ENCODE measurements at places on chromosomes 6 and 20. TPM values are rescaled to one million over a fixed set of nuclear protein-coding genes. Genes with fewer than 3 reads are reported as not detected.

DNA sequence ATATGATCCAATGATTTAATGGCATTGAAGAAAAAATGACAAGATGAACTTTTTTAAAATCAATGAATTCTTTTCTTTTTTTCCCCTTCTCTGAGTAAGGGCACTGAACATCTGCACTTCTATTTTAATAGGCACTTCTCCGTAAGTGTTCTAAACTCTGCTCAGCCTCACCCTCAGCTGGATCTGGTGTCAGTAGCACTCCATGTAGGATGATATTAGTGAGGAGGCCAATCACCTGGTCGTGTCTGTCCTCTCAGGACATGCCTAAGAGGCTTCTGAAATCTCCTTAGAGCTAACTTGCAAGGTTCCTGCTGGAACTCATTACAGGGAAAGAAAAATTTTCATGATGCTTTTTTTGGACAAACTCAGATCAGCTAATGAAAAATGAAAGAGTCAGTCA lies 148.6 kb upstream of the MLIP start:
- DNase-seq, result no peak

GRCh38 chr20:34311118-34312023 lies 8.2 kb upstream of the AHCY start:
- DNase-seq, result no peak

The CD93 gene
- 180 TPM for polyA plus RNA-seq

The JARID2 gene
- polyA plus RNA-seq, result 2.6 TPM

GRCh38 chr20:17933711-17934110 lies 34.9 kb downstream of the SNX5 start:
- DNase-seq, result no peak

The C2 gene
- not detected for polyA plus RNA-seq

GRCh38 chr6:160132297-160132637 lies 10.7 kb downstream of the SLC22A1 start:
- no peak for DNase-seq

DNA sequence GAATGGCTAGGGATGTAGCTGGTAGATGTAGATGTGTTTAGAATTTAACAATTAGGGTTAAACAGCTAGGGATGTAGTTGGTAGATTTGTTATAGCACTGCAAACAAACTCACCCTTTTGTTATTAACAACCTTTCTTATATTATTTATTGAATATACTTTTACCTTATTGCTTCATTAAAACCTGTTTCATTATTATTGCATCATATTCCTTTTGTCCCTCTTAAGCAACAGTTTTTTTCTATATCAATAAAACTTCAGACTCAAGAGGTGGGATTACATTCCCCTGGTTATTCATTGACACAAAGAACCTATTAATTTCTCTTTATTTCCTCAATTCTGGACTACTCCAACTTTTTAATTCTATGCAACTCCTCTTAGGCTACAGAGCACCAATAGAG lies 661.2 kb downstream of the EYS start:
- no peak for DNase-seq

- no peak for DNase-seq
These were observed 31.6 kb downstream of the GJA10 start for GRCh38 chr6:89925826-89926225.

The ARG1 gene
- not detected for polyA plus RNA-seq

- peak; percentile 85 for DNase-seq
These were observed 53.9 kb upstream of the LAMP5 start for GRCh38 chr20:9460518-9460917.

- DNase-seq, result no peak
These were observed 68.0 kb downstream of the DOK5 start for GRCh38 chr20:54543369-54543768.

The TXLNB gene
- 0.03 TPM for polyA plus RNA-seq

DNA sequence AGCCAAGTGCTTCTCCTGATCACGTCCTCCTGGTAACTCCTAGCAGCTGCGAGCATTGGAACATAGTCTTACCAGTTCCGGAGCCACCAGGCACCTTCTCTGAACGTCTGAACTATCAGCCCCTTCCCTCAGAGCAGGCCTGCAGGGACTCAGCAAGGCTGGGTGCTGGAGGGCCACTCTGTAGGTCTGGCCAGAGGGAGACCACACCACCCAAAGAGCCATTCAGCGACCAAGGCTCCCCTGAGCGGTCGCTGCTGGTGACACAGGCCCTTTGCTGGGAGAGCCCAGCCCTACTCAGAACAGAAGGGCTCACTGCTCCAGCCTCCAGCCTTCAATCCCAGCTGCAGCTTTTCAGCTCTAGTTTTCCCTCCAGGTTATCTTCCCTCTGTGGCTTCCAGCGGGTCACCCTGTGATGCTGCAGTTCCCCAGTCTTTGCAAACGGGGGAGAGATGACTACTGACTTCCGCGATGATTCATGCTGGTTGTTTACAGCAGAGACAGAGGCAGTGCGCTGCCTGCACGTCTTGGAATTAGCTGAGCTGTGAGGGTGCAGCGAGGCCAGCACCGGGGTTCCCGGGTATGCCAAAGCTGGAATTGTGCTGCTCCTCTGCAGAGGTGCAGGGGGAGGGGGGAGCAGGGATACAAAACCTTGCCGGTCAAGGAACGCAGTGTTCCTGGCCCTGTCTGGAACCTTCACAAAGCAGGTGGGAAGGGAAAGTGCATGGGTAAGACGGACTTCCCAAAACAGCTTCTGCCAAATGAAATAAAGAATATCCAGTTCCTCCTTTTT lies 161.4 kb downstream of the LY86 start:
- peak; percentile 15 for DNase-seq

The PLAGL1 gene
- polyA plus RNA-seq, result 23.1 TPM

The TRIM31 gene
- polyA plus RNA-seq, result not detected

The CNR1 gene
- not detected for polyA plus RNA-seq

DNA sequence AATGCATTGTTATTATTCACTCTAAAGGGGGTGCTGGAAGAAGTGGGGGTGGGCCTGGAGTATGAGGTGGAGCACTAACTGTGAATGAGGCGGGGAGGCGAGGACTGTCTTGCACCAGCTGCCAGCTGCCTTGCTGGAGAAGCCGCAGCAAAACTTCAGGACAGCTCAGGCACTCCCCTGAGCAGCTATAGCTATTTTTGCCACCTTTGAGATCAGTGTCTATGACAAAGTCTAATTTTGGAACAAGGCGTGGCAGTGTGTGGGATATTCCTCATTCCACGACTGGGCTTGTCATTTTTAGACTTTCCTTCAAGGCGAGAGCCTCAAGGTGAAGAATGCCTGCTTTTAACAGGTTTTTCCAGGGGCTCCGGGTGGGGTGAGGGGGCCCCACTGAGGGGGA lies 143.8 kb downstream of the DOK5 start:
- no peak for DNase-seq

DNA sequence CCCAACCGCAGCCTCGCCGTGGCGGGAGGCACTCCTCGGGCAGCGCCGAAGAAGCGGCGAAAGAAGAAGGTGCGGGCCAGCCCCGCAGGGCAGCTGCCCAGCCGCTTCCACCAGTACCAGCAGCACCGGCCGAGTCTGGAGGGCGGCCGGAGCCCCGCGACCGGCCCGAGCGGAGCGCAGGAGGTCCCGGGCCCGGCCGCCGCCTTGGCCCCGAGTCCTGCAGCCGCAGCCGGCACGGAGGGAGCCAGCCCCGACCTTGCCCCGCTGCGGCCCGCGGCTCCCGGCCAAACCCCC lies 525 bp downstream of the PNRC1 start:
- DNase-seq, result no peak

The CDK19 gene
- polyA plus RNA-seq, result 3.7 TPM

The BANF2 gene
- polyA plus RNA-seq, result not detected

The SLC22A23 gene
- polyA plus RNA-seq, result 4.2 TPM

DNA sequence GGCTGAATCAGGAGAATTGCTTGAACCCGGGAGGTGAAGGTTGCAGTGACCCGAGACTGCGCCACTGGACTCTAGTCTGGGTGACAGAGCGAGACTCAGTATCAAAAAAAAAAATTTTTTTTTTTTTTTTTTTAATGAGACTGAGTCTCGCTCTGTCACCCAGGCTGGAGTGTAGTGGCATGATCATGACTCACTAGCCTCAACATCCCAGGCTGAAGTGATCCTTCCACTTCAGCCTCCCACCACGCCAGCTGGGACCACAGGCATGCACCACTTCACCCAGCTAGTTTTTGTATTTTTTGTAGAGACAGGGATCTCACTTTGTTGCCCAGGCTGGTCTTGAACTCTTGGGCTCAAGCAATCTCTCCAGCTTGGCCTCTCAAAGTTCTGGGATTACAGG lies 53.3 kb downstream of the MYO6 start:
- no peak for DNase-seq

- no peak for DNase-seq
These were observed 96.1 kb upstream of the MAN1A1 start for GRCh38 chr6:119445666-119446065.

- no peak for DNase-seq
These were observed 136.9 kb downstream of the TRMT11 start for GRCh38 chr6:126123226-126123625.

DNA sequence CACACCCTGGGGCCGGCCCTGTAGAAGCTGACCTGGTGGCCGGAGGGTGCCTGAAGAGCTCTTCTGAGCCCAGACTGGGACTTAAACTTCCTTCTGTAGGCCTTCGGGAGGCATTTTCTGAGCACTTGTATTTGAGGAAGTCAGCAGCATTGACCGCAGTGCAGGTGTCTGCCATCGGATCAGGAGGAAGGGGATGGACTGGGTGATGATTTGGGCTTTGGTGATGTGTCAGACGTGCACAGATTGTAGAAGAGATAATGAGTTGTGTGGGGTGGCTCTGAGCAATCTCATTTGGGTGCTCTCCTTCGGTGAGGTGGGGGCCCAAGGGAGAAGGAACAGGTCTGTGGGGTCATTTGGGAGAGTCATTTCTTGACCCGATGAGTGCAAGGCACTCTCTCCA lies 150.9 kb downstream of the ARID1B start:
- no peak for DNase-seq

DNA sequence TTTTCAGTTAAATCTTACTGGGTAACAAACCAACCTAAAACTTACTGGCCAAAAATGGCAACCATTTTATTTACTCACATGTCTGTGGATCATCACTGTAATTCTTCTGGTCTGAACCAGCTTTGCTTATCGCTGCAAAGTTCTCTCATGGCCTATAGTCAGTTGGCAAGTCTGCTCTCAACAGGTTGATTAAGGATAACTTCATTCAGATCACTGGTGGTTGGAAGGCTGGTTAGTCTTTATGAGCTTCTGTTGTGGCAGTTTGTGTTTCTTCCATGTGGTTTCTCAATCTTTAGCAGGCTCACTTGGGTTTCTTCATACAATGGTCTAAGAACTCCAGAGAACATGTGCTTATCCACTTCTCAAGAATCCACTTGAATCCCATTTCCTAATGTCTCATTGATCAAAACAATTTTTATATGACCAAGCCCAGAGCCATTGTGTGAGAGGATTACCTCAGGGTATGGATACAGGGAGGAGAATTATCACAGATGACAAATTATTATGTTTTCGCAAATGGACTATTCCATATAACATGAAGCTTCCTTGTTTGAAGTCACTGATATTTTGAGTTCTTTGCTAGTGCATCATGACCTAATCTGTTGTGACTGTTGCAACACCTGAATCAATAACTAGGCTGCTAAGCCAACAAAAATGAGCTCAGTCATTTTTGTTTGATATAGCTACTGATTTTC lies 155.4 kb upstream of the BMP2 start:
- DNase-seq, result no peak

The SH3BGRL2 gene
- 2.0 TPM for polyA plus RNA-seq

- no peak for DNase-seq
These were observed 451.8 kb downstream of the COL12A1 start for GRCh38 chr6:74753883-74754600.

Data from endothelial cell of umbilical vein (primary cell).